ENCODE measurements at places on chromosomes 2 and 18.

GRCh38 chr18:34358923-34359322 is 134.2 kb upstream of the NOL4 start:
- no peak for DNase-seq

- peak; percentile 73 for DNase-seq
These were observed 59.9 kb downstream of the SUMO1 start for GRCh38 chr2:202178346-202178958.

DNA sequence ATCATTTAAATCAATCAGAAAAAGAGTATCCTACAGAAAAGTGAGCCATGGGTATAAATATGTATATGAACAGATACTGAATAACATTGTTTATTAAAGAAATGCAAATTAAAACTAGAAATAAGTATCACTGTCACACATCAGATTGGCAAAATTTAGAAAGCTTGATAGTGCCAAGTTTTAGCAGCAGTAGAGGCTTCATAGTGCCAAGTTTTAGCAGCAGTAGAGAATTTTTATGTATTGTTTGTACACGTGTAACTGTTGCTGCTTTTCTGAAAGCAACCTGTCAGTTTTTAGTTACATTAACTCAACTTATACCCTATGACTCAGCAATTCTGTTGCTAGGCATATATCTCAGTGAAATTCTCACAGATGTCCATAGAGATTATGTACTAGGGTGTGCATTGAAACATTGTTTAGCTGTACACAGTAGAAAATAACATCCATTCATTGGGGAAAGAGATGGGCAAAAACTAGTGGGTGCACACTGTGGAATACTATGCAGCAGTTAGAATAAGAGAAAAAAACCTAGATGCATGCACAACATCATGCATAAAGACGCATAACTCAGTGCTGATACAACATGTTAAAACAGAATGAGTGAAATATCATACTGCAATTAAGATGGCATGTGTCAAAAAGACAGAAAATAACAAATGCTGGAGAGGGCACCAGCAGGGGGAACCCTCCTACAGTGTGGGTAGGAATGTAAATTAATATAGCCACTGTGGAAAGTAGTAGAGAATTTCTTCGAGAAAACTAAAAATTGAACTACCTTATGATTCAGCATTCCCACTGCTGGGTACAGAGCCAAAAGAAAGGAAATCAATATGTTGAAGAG is 294.5 kb upstream of the NT5C1B start:
- DNase-seq, result peak; percentile 15

GRCh38 chr2:73205611-73206010 is 3.2 kb downstream of the NOTO start:
- no peak for DNase-seq

DNA sequence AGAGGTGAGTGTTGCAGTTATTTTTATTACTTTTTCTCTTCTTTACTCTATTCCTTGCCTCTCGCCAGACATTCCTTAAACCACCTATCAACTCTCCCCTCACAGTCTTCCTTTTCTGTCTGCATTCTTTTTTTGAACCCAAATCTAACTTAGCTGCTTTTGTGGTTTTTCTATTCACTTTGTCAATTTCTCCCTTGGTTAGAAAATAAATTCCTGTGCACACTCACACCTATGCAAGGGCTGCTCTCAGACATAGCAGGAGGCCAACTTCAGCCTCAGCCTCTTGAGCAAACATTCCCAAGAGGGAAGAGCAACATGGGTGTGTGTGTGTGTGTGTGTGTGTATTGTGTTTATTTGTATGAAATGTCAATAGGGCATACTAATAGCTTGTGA is 808.6 kb downstream of the RNF144A start:
- DNase-seq, result no peak

DNA sequence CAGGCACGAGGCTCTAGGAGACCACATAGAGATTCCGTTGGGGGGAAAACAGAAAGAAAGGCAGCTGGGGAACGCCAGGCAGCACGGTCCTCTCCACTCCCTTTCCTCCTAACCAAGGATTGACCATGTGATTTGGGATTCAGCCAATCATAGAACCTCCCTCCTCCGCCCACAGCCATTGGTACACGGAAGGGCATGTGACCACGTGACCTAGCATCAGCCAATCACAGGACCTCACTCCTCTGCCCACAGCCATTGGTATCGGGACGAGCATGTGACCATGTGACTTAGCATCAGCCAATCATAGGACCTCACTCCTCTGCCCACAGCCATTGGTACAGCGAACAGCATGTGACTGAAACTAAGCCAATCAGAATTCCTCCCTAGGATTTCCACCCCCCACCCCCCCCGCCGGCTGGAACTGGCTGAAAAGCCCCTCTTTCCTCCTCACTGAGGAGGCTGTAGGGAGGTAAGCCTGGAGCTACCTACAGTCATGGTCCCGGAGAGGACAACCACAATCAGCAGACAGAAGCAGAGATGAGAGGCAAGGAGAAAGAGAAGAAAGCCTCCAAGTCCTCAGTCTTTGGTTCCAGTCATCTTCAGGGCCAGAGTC is 7.6 kb downstream of the SERPINE2 start:
- DNase-seq, result no peak

DNA sequence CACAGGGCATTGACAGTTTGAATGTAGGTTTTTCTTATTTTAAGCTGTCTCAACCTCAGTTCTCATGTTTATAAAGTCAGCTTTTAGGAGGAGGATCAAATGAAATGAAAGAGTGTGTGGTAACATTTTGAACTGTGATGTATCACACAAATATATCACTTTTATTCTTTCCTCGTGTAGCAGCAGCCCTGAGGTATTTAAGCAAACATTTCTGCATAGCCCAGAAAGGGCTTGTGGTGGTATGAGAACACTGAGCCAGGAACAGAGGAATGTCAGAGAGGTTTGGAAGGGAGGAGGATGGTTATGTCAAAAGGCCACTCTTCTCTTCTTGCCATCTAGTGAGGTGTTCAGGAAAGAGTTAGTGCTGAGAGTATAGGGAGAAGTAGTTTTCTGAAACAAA is 150.2 kb downstream of the PARD3B start:
- no peak for DNase-seq

- no peak for DNase-seq
These were observed 100.1 kb upstream of the ARHGAP15 start for GRCh38 chr2:143029141-143029540.

- DNase-seq, result no peak
These were observed 48.8 kb downstream of the TCF7L1 start for GRCh38 chr2:85181844-85182456.

DNA sequence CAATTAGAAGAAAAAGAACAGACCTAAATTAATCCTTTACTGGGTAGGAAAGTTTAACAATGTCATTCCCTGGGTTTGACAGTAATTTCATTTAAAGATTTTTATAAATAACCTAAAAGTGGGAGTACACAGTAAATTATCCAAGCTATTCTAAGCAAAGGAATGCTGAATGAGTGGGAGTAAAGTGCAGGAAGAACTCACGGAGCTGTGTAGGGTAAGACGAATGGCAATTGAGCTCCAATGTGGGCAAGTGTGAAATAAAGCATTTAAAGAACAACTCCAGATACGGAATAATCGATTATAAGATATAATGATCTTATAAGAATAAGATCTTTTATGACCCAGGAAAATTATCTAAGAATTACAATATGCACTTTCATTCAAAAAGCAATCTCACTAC is 93.2 kb downstream of the LRRTM4 start:
- DNase-seq, result no peak

DNA sequence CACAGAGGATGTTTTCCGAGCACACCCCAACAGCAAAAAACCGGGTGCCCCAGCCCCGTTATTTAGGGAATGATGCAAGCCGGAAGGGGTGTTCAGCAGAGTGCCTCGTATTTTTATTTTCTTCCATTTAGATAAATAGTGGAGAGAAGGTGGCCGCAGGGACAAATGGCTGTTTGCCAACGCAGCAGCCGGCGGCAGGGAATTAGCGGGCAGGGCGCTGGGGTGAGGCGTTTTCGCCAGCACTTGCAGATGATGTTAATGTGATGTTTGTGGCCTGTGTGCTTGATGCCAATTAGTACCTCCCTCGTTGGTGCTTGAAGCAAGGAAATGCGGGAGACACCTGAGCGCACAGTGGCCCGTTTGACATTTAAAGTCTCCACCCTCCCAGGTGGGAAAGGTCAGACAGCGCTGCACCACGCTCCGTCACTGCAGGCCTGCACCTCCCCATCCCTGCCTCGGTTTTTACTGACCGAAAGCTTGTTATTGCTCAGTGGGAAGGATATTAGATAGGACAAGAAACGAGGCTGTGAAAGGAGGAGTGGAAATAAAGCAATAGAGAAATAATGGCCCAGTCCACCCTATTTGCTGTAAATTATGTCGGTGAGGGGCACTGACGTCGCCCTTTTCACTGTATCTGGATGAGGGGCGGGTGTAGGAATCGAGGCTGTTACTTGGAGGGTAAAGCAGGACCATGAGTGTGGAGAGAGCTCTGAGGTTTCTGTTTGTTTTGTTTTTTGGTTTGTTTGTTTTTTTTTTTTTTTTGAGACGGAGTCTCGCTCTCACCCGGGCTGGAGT is 39.1 kb downstream of the NFATC1 start:
- no peak for DNase-seq

GRCh38 chr2:190301032-190301431 is 18.6 kb downstream of the HIBCH start:
- no peak for DNase-seq

DNA sequence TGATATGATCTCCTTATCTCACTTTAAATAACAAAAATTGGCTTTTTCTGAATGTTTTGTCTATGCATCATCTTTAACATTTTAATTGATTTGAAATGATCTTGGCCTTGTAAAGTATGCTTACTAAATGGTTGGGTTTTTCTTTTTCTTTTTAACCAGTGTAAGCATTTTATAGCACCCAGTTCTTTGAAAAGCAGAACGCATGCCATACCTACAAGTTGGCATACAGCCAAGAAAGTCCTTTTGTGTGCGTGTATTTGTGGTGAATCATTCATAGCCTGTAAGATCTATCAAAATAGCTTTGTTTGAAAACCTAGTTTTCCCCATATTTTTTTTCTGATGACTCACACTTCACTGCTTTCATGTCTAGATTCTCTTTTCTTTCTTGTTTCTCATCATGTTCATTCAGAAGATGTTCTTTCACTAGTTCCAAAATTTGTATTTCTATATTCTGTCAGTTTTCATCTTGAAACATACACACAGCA is 4.1 kb upstream of the VRK2 start:
- no peak for DNase-seq

- DNase-seq, result peak; percentile 78
These were observed 131.7 kb downstream of the GCA start for GRCh38 chr2:162475661-162476060.

DNA sequence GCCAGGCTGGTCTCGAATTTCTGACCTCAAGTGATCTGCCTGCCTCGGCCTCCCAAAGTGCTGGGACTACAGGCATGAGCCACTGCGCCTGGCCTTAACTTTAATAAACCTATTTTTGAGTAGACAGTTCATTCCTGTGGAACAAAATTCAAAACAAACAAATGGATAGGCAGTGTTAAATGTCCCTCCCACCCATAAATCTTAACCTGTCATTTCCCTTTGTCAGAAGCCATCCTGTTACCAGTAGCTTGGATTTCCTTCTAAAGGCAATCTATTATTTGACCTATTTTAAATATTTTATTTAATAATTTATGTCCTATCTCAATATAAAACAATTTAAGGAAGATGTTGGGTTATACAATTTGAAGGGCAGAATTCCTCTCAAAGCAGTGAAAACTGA is 6.6 kb upstream of the C2orf72 start:
- DNase-seq, result no peak

DNA sequence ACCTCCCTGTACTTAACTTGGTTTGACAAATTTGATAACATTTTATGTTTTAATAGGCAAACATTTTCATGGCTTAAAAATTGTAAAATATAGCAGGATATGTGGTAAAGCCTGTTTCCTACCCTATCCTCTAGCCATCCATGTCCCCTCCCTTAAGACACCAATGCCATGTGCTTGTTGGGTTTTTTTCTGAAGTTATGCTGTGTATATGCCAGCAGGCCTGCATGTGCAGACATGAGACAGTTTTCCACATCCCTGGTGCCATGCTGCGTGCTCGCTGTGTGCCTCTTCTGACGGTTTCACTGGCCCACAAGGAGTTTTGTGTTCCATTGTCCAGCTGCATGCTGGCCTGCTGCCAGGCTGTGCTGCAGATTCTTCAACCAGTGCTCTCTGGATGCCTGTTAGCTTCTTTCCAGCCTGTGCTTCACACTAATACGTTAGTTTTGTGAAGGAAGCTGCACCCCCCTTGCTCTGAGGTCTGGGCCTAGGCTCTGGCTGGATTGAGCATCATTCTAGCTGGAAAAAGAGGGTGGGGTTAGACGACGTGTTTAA is 16.9 kb downstream of the INPP4A start:
- peak; percentile 71 for DNase-seq

GRCh38 chr2:143505542-143505941 is 376.3 kb downstream of the ARHGAP15 start:
- no peak for DNase-seq

DNA sequence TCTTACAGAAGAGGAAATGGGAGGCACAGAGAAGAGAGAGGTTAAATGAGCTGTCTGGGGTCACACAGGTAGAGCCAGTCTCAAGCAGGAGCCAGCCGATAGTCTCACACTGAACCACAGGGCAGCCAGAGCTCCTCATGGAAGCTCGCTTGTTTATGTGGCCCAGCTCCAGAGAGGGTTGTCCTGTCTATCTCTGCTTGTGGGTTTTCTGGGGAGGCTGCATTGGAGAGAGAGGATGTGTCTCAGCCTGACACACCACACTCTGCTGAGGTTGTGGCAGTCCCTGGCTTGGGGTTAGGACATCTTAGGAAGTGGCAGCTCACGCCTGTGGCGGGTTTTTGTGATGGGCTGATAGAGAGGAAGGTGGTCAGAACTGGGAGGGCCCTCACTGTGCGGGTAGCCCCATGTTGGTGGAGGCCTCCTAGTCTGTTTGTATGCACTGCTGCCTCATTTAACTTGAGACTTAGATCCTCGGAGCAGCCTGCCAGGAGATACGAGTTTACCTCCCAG is 52.3 kb downstream of the TCF7L1 start:
- no peak for DNase-seq

GRCh38 chr2:49309461-49309860 is 155.1 kb upstream of the FSHR start:
- DNase-seq, result no peak

DNA sequence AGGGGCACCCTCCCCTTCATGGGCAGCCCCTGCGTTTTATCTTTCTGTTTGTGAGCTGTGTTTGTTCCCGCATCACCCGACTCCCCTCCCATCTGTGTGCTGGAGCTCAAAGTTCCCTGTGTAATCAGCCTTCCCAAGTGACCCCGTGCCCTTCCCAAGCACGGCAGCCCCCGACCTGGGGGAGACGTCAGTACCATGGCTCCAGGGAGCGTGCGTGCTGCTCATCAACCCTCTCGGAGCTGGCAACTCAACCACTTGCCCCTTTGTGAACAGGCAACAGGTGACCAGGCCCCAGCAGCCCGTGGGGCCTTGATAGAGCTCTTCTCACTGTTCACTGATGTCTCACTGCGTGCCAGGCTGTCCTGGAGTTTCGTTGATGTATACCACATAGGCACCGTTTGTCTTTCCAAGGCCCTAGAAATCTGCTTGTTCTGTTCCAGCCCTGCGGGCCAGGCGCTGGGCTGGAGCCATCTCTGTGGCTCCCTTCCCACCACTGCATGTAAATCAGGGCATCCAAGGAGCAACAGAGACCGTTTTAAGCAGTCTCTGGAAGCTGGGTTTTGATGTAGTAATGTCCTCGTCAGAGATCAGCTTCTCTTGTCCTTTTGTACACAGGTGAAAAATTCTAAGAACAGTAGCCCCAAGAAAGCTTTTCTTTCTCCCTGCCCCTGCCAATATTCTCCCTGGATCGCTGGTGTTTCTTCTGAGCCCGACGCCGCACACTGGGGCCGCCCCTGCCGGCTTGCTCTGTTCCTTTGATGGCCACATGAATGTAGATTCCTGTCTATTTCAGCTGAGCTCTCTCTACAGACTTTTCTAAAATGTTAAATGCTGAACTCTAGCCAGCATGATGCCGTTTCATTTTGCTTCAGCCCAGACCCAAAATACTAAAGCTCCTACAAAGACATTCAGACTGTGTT is 107.0 kb upstream of the PTPRM start:
- peak; percentile 68 for DNase-seq
